Thymus (tissue), 14 donors: ENCODE measurements at places on chromosomes 7 and 10. TPM values are rescaled to one million over a fixed set of nuclear protein-coding genes. Genes with fewer than 3 reads are reported as not detected.

Gene POLR1F
- polyA plus RNA-seq = 8.6 TPM

- DNase-seq = no peak
Measured at GRCh38 chr7:149053384-149053783, 25.1 kb upstream of the PDIA4 start.

DNA sequence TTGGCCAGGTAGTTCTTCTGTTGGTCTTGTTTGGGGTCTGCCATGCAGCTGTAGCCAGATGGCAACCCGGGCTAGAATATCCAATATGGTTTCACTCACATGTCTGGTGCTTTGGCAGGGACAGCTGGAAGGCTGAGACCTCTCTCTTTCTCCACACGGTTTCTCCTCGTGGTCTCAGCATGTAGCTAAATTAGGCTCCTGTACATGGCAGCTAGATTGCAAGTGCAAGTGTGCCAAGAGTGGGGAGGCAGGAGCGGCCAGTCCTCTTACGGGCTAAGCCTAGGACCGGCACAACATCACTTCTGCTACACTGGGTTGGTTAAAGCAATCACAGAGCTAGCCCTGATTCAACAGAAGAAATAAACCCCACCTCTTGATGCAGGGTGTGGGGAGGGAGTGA, 9.3 kb upstream of the PDE1C start:
- no peak for DNase-seq

- no peak for DNase-seq
Measured at GRCh38 chr7:70951271-70951962, 180.5 kb upstream of the GALNT17 start.

DNA sequence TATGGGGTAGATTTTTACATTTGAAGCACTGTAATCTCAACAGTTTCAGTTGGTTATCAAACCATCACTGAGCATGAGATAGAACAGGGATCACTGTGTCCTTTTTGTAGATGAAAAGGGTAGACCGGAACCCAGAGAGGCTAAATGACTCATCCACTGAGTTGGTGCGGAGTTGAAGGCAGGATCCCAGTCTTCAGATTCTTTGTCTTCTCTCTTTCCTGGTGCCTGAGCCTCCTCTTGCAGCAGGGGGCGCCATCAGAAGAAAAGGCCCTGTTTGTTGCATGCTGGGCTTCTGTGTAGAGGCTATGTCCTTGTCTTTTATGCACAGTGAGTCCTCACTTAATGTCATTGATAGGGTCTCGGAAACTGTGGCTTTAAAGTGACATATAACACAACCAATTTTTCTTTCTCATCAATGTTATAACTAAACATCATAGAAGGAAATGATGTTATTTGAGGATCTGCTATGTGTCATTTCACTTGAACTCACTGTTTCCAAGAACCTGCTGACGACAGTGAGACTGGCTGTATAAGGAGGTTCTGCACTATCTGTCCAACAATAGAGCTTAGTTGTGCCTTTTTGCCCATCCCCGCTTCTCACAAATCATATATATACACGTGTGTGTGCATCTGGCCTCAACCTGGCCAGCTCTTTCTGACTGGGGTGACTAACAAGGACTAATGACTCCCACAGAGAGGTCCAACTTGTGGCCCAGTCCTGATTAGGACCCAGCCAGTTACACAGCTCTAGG, 14.3 kb downstream of the ZNF282 start:
- DNase-seq = no peak

DNA sequence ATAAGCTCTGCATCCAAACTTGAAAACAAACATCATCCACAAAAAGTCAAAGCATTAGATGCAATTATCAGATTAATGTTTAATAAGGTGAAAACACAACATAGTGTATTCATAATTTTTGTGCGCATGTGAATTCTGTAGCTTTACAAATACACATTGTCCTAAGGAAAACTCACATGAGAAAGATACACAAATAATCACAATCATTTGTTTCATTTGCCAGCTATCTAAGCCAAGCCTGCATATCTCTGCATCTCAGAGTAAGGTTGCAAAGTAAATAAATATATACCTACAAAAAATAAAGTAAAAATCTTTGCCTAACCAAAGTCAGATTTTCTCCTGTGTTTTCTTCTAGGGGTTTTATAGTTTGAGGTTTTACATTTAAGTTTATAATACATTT, 57.4 kb downstream of the ADCY1 start:
- no peak for DNase-seq

DNA sequence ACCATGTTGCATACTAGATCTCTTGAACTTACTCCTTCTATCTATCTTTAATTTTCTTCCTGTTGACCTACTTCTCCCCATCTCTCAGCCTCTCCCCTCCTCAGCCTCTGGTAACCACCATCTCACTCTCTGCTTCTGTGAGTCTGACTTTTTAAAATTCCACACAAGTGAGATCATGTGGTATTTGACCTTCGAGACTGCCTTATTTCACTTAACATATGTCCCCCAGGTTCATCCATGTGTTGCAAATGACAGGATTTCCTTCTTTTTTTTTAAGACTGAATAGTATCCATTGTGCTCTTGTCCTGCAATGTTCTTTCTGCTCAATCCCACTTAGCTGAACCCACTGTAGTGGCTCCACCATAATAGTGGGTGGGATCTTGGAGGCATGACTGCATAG, 51.4 kb upstream of the DNAJC1 start:
- no peak for DNase-seq

- DNase-seq = no peak
Measured at GRCh38 chr7:103751311-103751880, 238.1 kb downstream of the RELN start.

DNA sequence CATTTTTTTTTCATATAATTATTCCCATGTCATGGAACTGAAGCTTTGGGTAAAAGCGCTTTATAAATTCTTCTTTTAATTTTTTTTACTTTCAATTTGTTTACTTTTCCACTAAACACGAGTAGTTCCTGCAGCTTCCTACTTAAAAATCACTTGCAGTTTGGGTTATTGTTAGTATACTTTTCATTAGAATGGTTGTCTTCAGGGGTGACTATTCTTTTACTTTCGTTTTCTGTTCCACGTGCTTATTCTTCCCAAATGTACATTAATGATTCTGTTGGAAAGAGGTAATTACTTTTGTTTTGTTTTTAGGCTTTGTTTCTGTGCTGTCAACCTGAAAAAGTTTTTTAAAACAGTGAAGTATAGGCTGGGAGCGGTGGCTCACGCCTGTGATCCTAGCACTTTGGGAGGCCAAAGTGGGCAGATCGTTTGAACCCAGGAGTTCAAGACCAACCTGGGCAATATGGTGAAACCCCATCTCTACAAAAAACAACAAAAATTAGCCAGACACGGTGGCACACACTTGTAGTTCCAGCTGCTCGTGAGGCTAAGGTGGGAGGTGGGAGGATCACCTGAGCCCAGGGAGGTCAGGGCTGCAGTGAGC, 5.2 kb upstream of the CFAP69 start:
- DNase-seq = no peak

GRCh38 chr7:152312316-152312715, 123.5 kb downstream of the KMT2C start:
- DNase-seq = no peak

DNA sequence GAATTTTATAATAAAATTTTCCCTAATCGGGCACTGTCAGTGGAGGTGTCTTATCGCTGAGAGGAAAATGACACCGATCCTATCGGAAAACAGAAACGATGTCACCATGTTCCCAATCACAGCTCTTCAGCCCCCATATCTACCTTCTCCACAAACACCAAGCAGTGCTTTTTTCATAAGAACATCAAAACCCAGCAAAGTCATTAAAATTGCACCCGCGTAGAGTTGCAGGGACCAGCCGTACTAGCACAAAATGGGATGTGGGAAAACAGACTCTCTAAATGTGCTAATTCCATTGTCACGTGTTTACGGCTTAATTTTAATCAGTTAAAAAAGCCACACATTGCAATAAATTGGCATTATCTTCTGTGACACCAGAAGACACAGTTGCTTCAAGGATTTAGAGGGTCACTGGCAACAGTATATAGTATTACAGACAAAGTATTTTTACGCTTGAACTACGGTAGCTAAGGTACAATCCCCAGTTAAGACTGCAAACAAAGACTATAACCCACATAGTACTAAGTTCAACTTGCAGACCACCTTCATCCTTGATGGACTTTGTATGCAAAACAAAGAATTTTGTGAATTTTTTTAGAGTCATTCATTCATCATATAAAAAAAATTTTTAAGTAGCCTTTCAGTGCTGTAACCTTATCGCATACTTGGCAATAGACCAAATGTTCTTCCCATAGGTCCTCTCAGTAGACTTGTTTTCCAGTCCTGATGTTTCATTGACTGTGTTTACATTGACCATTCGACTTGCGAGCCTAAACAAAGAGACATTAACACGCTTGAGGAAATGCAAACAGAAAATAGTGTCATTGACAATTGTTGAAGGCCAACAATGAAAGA, 116.0 kb downstream of the VTI1A start:
- DNase-seq = no peak

DNA sequence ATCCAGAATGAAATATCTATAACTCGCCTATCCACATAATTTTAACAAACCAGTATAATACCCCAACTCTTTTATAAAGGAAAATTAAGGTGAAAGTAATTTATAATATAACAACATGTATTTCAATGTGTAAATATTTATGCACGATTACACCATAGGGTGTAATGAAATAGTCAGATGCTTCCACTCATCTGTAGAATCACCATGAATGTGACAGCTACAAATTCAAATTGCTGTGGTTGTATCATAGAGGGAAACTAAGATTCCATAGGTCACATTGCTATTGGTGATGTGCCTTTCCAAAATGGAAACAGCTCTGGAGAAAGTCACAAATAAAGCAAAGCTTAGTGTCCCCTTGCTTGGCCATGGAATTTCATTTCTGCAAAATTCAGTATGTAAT, 95.7 kb downstream of the CPED1 start:
- DNase-seq = no peak

GRCh38 chr10:122276611-122277208, 5.6 kb downstream of the BTBD16 start:
- no peak for DNase-seq

DNA sequence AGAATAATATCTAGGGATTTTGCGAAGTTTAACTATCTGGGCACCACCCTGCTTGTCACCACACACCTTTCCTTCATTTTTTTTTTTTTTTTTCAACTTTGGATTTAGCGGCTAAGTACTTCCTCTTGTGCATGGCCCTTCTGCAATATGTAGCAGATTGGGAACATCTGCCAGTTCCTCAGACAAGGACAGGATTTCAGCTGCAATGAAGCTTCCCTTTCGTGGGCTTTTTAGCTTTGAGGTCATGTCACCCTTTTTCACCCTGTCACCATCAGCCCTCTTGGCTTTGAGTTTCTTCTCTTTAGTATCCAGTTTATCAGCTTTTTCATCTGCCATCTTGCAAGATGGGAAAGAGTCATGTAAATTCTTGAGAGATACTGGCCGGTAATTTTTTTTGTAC, 81.6 kb upstream of the ETV1 start:
- no peak for DNase-seq

GRCh38 chr10:110501142-110501937, 3.6 kb downstream of the DUSP5 start:
- DNase-seq = no peak

DNA sequence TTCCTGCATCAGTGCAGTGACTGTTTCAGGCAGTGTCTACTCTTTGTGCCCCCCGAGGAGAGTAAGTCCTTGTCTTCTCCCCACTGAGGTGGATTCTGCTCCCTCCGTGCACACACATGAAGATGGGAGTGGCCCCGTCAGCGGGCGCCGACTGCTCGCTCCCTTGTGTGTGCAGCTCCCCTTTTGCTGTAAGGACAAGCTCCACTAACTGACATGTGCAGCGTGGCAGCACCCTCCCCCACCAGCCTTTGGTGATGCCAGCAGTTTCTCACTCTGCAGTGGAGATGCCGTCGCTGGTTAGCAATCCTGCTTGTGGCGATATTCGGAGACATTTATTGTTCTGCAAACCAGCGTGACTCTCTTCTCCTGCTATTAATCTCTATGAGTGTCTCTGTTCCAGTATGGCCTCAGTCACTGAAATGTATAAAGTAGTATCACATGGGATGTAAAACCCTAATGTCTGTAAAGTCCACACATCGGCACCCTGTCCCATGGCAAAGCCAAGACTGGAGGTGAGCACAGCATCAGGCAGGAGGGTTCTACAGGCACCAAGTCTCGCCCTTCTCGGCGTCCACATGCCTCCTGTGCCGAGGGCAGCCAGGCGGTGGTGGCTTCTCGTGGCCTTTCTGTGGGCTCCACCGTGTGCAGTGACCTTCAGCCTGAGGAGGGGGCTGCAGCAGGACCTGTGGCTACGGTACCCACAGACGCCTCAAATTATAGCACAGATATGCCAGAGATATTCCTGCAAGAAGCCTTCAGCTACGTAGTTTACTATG, 202.7 kb downstream of the EBF3 start:
- no peak for DNase-seq

GRCh38 chr10:119541459-119542356, 811 bp downstream of the RGS10 start:
- no peak for DNase-seq

- DNase-seq = no peak
Measured at GRCh38 chr10:101266381-101267289, 37.4 kb upstream of the LBX1 start.
